ENCODE measurements at places on chromosomes 3 and 15.

DNA sequence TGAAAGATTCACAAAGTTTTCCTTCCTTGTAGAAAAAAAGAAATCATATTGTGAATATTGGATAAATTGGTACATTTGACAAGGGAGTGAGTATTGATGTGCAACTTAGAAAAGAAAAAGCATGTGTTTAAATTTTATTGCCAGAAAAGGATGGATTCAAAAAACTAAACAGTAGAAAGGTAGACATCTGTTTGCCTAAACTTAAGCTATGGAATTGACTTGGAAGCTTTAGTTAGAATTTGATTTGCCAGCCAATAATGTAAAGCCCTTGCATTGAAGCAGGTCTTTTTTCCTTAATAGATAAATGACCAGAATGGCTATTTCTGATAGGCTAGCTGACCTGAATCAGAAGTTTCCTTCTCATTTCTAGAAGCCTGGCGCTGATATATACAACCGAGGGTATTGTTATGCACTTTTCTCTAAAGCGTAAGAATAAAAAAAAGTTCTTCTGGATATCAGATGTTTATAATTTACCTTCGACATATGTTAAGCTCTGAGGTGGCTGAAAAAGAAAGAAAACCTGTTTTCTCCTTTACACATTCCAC lies 4.2 kb downstream of the RARB start:
- no peak overlapping the region for H3K4me3 ChIP-seq
- no peaks in the 10 kb centered on the region for H3K36me3 ChIP-seq
- H3K4me1 ChIP-seq = peaks cover 6% of the 10 kb centered on the region
- no peak for DNase-seq

DNA sequence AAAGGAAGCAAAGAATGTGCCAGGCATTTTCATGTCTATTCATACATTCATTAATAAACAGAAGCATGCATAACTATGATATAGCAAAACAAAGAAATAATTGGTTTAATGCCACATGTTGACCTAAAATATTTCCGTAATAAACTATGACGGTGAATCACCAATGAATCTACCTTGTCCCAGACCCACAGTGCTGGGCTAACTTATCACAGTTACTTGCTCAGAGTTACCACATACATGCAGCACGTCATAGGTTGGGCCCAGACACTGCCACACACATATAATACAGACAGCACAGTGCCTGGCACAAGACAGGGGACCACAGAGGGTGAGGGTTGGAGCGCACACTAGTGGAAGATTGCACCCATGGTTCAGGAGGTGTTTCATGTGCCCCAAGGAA lies 86.9 kb downstream of the ATP1B3 start:
- H3K4me3 ChIP-seq = no peak overlapping the region
- H3K27me3 ChIP-seq = no peaks in the 10 kb centered on the region
- H3K36me3 ChIP-seq = peaks cover 4% of the 10 kb centered on the region
- no peak overlapping the region for H3K27ac ChIP-seq
- no peaks in the 10 kb centered on the region for H3K4me1 ChIP-seq
- no peak for DNase-seq

- H3K27ac ChIP-seq = no peak overlapping the region
- peaks cover 10% of the 10 kb centered on the region for H3K27me3 ChIP-seq
- H3K4me3 ChIP-seq = no peak overlapping the region
- no peaks in the 10 kb centered on the region for H3K4me1 ChIP-seq
- DNase-seq = no peak
These were observed 262.2 kb downstream of the MEX3B start for GRCh38 chr15:81783586-81783985.

- no peaks in the 10 kb centered on the region for H3K27me3 ChIP-seq
- H3K4me1 ChIP-seq = no peaks in the 10 kb centered on the region
- H3K4me3 ChIP-seq = no peak overlapping the region
- H3K27ac ChIP-seq = no peak overlapping the region
- H3K36me3 ChIP-seq = no peaks in the 10 kb centered on the region
- DNase-seq = no peak
These were observed 43.7 kb downstream of the SRPRB start for GRCh38 chr3:133849346-133849745.

- H3K4me3 ChIP-seq = no peak overlapping the region
- peaks cover 2% of the 10 kb centered on the region for H3K27me3 ChIP-seq
- H3K27ac ChIP-seq = no peak overlapping the region
- DNase-seq = no peak
- H3K36me3 ChIP-seq = no peaks in the 10 kb centered on the region
These were observed 9.9 kb downstream of the CHDH start for GRCh38 chr3:53836084-53836872.

GRCh38 chr15:72559781-72560180 lies 85.7 kb downstream of the ARIH1 start:
- H3K4me1 ChIP-seq = peaks cover 11% of the 10 kb centered on the region
- no peak for DNase-seq
- H3K27ac ChIP-seq = no peak overlapping the region
- no peak overlapping the region for H3K4me3 ChIP-seq

GRCh38 chr3:59566481-59566975 lies 516.7 kb upstream of the CFAP20DC start:
- peak; percentile 43 for DNase-seq
- peak overlapping the region; percentile 7 for H3K27ac ChIP-seq
- H3K4me1 ChIP-seq = peaks cover 15% of the 10 kb centered on the region
- no peaks in the 10 kb centered on the region for H3K27me3 ChIP-seq
- H3K36me3 ChIP-seq = no peaks in the 10 kb centered on the region

DNA sequence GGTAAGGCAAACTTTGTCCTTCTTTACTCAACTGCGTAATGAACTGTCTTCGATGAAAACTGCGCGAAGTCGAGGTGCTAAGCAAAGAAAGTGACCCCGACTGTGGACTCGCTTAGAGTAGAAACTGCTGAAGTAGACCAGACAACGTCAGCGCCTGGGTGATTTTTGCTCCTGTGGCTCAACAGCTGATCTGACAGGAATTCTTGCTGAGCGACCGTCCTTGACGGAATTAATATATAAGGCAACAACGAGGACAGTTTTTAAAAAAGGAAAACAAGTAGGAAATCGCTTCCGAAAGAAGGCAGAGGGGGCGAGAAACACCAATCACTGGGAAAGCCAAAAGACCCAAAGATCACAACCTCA lies 541 bp downstream of the RPS27L start:
- H3K27ac ChIP-seq = peak overlapping the region; percentile 98
- peaks cover 32% of the 10 kb centered on the region for H3K36me3 ChIP-seq
- no peaks in the 10 kb centered on the region for H3K27me3 ChIP-seq
- H3K4me3 ChIP-seq = peak overlapping the region; percentile 99
- peak; percentile 34 for DNase-seq
- peaks cover 20% of the 10 kb centered on the region for H3K4me1 ChIP-seq

Data from activated naive CD4-positive, alpha-beta T cell treated with anti-CD3 and anti-CD28 coated beads for 36 hours (primary cell).